ENCODE measurements at places on chromosomes 11 and 22.

- no peak for DNase-seq
Measured at GRCh38 chr11:12704049-12704448, 29.8 kb downstream of the TEAD1 start.

DNA sequence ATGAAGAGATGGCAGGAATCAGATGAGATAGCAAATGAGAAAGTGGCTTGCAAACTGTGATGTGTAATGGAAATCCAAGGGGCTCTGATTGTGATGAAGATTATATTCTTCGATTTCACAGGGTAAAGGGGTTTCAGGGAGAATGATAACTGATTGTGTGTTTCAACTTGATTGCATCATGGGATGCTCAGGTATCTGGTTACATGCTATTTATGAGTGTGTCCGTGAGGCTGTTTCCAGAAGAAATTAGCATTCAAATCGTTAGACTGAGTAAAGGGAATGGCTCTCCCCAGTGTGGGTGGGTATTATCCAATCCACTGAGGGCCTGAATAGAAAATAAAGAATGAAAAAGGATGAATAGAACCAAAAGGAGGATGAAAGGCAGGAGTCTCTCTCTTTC lies 278.7 kb upstream of the LARGE1 start:
- no peak for DNase-seq

DNA sequence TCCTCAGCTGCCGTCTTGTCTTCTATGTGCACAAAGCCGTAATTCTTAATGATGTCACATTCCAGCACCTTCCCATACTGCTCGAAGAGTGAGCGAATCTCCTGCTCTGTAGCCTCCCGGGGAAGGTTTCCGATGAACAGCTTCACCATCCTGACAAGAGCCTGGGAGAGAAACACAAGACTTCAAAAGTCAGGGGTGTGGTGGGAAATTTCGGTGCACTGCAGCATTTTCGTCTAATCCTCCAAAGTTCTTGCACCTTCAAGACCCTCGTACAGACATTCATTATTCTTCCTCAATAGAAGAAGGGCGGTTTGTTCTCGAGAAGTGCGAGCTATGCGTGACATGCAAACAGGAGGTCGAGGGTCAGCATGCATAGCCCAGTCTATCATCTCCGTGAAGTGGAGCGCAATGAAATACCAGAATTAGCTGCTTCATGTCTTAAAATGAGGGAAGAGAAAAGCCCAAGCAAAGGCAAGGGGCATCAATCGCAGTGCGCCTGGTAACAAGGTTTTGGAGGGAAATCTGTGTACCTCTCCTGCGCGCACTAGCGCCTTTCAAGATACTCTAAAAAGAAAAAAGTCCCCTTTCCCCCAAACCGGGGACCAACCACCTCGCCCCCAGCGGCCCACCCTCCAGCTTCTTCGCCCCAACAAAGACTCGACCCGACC lies 622 bp downstream of the RBM4B start:
- DNase-seq, result no peak

- DNase-seq, result no peak
Measured at GRCh38 chr11:45238724-45239123, 47.4 kb downstream of the SYT13 start.

DNA sequence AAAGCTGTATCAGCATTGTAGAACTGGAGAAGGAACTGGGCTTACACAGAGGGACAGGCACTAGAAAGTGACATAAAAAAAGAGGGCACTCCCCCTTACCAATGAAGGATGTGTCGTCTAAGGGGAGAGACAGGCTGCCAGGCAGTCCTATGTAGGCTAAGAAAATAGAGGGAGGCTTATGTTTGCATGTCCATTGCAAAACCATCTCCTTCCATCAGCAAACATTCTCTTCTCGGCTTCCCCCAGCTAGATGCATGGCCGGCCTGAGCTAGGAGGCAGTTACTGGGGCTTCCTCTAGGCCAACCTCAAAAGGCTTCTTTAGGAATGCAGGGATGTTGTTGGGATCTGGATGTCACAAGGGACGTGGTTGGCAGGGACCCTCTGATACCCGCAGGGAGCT lies 139.1 kb downstream of the PKNOX2 start:
- DNase-seq, result no peak

DNA sequence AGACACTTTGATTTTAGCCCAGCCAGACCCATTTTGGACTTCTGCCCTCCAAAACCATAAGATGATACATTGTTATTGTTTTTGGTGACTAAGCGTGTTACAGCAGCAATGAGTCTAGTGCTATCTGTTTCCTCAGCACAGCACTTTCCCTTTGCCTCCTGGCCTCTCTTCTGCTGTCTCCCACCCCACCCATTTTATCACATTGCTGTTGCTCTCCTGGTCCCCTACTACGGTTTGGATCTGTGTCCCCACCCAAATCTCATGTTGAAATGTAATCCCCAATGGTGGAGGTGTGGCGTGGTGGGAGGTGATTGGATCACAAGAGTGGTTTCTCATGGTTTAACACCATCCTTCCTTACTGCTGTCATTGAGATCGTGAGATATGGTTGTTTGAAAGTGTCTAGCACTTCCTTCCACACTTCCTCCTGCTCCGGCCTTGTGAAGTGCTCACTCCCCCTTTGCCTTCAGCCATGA lies 59.8 kb upstream of the CD82 start:
- no peak for DNase-seq

GRCh38 chr11:96228473-96228891 lies 114.5 kb downstream of the MAML2 start:
- DNase-seq, result no peak

GRCh38 chr11:120304526-120304925 lies 20.6 kb upstream of the TLCD5 start:
- DNase-seq, result no peak

- DNase-seq, result no peak
Measured at GRCh38 chr11:59756558-59756840, 1.3 kb downstream of the STX3 start.

GRCh38 chr11:37468344-37468743 lies 870.3 kb upstream of the RAG2 start:
- DNase-seq, result no peak

DNA sequence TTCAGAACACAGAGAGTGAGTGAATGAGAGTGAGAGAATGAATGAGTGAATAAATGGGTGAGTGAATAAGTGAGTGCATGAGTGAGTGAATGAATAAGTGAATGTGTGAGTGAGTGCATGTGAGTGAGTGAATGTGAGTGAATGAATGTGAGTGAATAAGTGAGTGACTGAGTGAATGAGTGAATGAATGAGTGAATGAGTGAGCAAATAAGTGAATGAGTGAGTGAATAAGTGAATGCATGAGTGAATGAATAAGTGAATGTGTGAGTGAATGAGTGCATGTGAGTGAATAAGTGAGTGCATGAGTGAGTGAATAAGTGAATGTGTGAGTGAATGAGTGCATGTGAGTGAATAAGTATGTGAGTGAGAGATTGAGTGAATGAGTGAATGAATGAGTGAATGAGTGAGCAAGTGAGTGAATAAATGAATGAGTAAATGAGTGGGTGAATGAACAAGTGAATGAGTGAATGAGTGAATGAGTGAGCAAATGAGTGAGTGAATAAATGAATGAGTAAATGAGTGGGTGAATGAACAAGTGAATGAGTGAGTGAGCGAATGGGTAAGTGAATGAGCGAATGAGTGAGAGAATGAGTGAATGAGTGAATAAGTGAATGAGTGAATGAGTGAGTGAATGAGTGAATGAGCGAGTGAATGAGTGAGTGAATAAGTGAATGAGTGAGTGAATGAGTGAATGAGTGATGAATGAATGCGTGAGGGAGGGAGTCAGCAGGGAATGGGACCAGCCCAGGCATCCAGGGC lies 21.3 kb upstream of the MUC5B start:
- DNase-seq, result no peak

DNA sequence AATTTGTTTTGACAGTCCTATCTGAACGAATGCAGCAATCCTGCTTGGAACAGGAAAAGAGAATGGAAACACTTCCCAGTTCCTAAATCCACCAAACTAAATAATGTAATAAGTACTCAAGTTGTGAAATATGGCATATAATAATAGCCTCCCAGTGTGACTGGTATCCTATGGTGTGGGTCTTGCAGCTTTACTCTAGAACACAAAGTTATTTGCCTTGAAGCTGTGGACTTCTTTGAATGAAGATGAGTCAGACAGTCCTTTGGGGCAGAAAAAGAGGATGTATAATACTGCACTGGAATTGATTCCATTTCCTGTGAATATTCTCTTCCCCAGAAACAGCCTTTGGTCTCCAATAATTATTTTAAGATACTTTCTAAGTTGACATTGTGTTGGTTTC lies 887.0 kb downstream of the KCNA4 start:
- DNase-seq, result no peak

- no peak for DNase-seq
Measured at GRCh38 chr11:42407341-42407740, 904.5 kb upstream of the API5 start.

DNA sequence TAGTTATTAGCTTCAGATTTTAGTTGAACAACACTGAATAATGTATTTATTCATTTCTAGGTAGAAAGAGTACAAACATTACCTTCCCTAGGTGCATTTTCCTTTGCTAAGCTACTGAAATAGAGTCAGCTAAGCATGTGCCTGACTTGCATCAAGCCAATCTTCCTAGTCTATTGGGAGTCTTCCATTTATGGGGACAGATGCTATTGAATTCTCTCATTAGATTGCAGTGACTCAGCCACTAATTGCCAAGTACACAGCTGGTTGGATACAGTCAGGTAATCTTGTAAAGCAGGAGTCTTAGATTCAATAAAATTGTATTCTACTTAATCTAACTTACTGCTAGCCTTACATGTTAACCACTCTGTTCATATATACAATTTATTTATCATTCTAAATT lies 55.2 kb upstream of the RPS13 start:
- DNase-seq, result no peak

- no peak for DNase-seq
Measured at GRCh38 chr11:90124946-90125345, 9.5 kb upstream of the NAALAD2 start.

DNA sequence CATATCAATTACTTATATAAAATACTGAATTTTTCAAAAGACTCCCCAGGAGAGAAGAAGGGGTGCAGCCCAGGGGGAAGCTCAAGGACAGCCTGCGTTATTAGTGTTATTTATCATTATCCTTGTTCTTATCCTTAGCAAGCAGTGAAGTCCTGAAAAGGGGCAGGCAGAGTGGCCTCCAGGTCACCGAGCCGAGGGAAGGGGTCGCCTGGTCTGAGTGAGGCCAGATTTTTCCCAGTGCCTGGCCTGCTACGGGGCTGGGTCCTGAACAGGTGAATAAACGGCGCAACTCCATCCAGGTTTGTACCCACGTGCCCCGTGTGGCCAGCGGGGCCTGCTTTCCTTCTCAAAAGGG lies 123.7 kb downstream of the BRD1 start:
- DNase-seq, result no peak

- no peak for DNase-seq
Measured at GRCh38 chr11:95100191-95100648, 10.6 kb downstream of the ENDOD1 start.

GRCh38 chr22:42283278-42284201 lies 13.1 kb upstream of the TCF20 start:
- peak; percentile 62 for DNase-seq

- DNase-seq, result no peak
Measured at GRCh38 chr11:1511937-1512496, 25.4 kb upstream of the MOB2 start.

DNA sequence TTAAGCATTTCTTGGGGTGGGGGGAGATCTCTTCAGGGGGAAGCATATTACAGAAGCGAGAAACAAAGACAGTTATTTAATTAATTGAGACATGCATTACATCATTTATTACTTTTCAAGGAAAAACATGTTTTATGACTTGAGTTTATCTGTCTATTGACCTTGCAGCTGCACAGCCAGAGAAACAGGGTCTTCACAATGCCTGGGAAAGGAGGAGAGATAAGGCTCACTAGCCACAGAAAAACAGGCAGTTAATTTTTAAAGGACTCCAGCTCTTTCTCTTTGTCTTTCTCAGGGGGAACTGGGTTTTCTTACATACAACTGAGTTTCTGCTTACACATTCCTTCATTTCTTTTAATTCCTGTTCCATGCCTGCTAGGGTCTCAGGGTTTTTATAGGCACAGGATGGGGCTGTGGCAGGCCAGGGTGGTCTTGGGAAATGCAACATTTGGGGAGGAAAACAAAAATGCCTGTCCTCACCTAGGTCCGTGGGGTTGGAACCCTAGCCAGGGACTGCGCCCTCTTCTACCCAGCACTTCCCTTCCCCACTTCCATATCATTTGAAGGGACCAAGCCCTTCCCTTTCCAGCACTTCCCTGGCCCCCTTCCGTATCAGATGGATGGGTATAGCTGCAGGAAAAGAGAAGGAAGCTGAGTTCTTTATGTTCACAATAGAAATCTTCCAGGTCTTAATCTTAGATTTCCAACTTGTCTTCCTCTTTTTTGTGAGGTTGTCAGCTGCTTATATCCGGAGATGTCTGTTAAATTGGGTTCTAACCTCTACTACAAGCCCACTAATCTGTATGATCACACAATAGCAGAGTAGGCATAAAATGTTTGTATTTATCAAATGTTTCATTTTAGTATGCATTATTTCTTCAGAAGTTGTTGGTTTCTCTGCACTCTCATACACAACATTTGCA lies 38.3 kb downstream of the BIRC2 start:
- no peak for DNase-seq

DNA sequence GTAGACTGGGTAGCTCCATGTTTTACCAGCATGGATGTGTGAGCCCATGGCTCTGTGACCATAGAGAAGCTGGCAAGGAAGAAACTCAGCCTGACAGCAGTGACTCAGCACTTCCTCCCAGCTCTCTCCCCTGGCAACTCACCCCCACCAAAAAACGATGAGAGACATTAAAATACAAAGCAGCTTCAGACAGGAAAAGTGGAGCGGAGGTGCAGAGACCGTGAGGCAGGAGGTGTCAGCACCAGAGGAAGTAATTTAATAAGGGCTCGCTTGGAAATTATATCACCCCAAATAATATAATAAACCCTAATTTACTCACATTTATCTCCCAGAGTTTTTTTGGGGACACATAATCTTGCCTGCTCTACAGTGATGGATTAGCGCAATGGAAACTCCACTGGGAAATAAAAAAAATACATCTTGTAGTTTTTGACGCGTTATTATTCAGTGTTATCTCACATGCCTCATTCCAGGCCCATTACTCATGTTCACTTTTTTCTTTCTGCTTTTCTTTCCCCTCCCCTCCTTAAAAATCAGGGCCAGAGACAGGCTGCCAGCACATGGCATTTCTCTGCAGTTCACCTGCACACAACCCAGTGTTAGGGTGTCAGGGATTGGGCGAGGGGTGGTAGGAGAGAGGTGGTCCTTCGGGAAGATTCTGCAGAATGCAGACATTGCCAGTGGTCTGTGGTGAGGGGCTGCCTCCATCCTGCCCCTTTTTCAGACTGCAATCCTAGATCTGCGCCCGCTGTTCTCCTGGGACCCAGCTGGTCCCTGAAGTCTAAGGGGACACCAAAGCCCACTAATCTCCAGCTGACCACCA lies 170.8 kb downstream of the BUD13 start:
- no peak for DNase-seq

- DNase-seq, result no peak
Measured at GRCh38 chr22:24333301-24333700, 62.7 kb downstream of the SPECC1L start.

GRCh38 chr11:45269678-45270077 lies 16.5 kb downstream of the SYT13 start:
- DNase-seq, result no peak

DNA sequence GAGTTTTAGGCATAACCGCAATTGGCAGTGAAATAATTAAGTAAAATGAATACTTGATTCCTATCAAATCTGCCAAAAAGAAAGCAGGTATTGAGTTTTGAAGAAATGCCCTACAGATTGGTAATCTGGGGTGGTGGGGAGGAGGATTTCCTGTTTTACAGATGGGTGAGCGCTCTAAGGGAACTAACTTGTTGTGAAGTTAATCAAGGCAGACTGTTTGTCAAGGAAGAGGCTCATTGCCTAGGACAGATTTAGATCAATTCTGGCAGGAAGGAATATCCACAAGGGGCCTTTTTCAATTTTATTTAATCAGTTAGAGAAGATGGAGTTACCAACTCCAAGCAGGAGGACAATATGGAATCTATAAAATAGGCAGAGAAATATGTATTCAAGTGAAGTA lies 271.5 kb upstream of the CCDC90B start:
- DNase-seq, result no peak

All from activated T-cell treated with anti-CD3 and anti-CD28 coated beads, Interleukin-2, amount 50 U/mL, for 1 hour (primary cell).